ENCODE measurements at places on chromosomes 6 and 20. TPM values are rescaled to one million over a fixed set of nuclear protein-coding genes. Genes with fewer than 3 reads are reported as not detected.

The HLA-DQB1 gene
- total RNA-seq = 190 TPM

The PRRT1 gene
- total RNA-seq = 2.9 TPM

The SLC12A5 gene
- total RNA-seq = 2.1 TPM

The HSPA1L gene
- 4.2 TPM for total RNA-seq

The WFDC12 gene
- not detected for total RNA-seq

The OR2H2 gene
- total RNA-seq = not detected

The BICRAL gene
- total RNA-seq = 19.2 TPM

The SIM1 gene
- not detected for total RNA-seq

The ESR1 gene
- total RNA-seq = 0.50 TPM

The HLA-DOB gene
- 0.97 TPM for total RNA-seq

The RNF39 gene
- total RNA-seq = 1.4 TPM

DNA sequence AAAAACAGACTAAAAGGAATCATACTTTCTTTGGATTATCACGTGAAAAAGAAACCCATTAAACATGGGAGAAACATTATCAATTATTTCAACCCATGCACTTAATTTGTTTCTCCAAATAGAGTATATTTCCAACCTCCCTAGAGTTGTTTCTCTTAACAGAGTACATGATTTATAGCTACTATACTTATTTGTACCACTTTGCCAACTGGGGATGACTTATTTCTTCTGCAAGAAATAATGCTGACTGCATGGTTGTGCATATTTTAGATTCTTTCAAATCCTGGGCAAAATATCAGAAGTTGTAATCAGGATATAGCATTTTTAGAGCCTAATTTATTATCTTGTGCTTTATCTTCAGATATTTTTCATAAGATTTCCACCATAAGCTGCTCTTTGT, 629.1 kb upstream of the EYS start:
- H3K4me1 ChIP-seq = no peaks in the 10 kb centered on the region
- no peaks in the 10 kb centered on the region for H3K36me3 ChIP-seq

DNA sequence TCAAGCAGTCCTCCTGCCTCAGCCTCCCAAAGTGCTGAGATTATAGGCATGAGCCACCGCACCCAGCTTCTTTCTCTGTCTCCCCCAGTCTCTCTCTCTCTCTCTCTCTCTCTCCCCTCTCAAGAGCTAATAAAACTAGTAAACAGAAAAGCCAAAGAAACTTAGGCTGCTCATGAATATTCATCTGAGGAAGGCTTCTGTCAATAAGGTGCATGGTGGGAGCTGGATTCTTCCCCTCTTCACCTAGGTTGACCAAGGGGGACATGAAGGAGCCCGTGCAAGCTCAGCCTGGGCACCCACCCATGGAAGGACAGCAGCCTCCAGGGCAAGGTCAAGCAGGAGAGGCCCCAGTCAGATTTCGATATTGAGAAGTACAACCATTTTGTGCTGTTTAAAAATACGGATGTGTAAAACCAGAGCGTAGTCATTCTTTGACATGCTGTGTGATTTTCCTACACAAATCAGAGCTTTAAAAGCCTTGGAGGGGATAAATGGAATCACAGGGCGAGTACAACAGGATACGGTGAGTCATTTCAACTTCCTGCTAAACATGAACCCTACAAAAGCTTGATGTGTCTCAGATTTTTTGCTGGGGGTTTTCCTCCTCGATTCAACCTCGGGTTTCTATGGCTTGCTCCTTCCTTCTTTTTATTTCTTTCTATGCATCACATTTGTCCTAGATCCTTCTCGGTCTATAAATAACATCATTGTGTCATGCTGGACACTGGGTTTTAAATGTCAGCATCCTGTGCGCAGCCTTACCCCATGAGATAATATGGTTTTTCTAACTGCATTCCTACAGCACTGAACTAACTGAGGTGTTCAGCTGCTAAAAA, 368.9 kb upstream of the JARID2 start:
- no peaks in the 10 kb centered on the region for H3K27me3 ChIP-seq
- H3K36me3 ChIP-seq = no peaks in the 10 kb centered on the region
- no peak overlapping the region for H3K4me3 ChIP-seq
- H3K4me1 ChIP-seq = peaks cover 44% of the 10 kb centered on the region

GRCh38 chr6:57183336-57183735, 11.2 kb downstream of the BAG2 start:
- no peak overlapping the region for H3K27ac ChIP-seq
- H3K4me3 ChIP-seq = no peak overlapping the region
- no peaks in the 10 kb centered on the region for H3K27me3 ChIP-seq
- no peaks in the 10 kb centered on the region for H3K36me3 ChIP-seq
- H3K4me1 ChIP-seq = peaks cover 10% of the 10 kb centered on the region

DNA sequence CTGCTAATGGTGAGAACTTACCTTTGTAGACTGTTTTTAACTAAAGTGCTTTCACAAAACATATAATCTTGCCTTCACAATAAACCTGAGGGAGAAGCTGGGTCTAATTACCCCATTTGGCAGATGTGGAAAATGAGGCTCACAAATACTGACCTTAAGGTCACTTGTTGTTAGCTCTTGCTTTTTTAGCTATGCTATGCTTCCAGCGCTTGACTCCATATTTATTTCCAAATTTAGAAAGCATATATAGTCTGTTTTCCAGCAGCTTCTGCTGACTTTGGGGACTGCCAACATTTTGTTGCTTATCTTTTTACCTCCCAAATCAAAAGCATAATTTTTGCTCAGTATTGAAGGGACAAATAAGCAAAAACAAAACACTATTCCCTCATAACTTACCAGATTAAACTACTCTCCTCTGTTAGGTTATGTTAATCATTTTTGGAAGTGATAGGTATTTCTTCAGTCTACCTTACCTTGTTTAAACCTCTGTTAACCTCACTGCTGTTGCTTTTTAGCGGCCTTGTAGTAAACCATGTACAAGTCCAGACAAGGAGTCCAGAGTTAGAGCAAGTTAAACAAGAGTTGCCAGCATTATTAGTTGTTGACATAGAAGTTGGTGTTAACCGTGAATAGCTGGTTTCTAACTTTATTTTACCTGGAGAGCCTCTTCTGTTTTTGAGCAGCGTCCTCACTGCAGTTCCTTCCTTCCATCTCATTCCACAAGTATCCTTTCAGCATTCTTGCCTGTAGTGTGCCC, 4.9 kb upstream of the BTBD3 start:
- H3K4me1 ChIP-seq = peaks cover 1% of the 10 kb centered on the region
- no peaks in the 10 kb centered on the region for H3K36me3 ChIP-seq
- no peaks in the 10 kb centered on the region for H3K27me3 ChIP-seq

- no peak overlapping the region for H3K27ac ChIP-seq
- no peak for DNase-seq
- peaks cover 66% of the 10 kb centered on the region for H3K36me3 ChIP-seq
- H3K27me3 ChIP-seq = no peaks in the 10 kb centered on the region
- H3K4me1 ChIP-seq = peaks cover 63% of the 10 kb centered on the region
These were observed 13.8 kb downstream of the MRPL14 start for GRCh38 chr6:44113414-44113813.

DNA sequence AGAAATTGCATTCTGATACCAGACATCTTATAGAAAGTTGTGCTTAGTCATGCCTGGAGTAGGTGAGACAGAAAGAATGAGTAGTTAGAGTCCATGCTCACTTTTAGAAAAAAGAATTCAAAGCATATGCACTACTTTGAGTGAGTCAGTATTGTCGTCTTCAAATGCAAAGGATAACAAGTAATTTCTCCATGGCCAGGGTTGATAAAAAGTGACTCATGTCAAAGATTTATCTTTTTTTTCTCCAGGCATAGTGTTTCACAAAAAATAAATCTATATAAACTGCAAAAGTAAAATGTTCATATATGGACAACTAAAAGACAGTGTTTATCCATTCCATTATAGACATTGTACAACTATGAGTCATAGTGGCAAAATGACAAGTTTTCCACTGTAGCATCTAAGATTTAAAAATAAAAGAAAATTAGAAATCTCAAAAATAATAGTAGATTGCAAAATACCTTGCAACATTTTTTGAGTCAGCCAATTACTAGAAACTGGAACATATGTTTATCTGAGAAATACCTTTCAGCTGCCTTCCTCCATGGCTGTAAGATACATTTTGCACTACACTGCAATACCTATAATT, 329.6 kb downstream of the GRIK2 start:
- H3K4me1 ChIP-seq = peaks cover 8% of the 10 kb centered on the region
- no peak overlapping the region for H3K27ac ChIP-seq
- no peaks in the 10 kb centered on the region for H3K36me3 ChIP-seq
- H3K27me3 ChIP-seq = no peaks in the 10 kb centered on the region

GRCh38 chr6:169176361-169176991, 77.2 kb downstream of the THBS2 start:
- H3K4me1 ChIP-seq = peaks cover 21% of the 10 kb centered on the region
- DNase-seq = no peak
- no peak overlapping the region for H3K27ac ChIP-seq
- H3K36me3 ChIP-seq = peaks cover 17% of the 10 kb centered on the region
- H3K27me3 ChIP-seq = no peaks in the 10 kb centered on the region

DNA sequence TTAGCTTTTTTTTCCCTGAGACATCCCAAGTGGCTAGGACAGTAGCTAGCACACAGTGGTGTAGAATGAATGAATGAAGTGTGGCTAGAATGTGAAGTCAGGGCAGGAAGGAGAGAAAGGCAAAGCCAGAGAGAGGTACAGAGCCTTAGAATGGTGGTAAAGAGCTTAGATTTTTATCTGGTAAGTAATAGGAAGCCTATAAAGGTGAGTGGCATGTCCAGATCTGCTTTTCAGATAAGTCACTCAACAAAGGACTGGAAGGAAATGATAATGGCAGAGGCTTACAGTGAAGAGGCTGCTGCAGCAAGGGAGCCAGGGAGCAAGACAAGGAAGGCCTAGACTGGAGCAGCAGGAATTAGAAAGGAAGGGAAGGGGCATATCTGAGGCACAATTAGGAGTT, 96.0 kb upstream of the PRDM1 start:
- no peak overlapping the region for H3K4me3 ChIP-seq
- H3K4me1 ChIP-seq = no peaks in the 10 kb centered on the region
- no peak overlapping the region for H3K27ac ChIP-seq
- DNase-seq = no peak

- H3K4me1 ChIP-seq = no peaks in the 10 kb centered on the region
- no peak overlapping the region for H3K27ac ChIP-seq
- H3K36me3 ChIP-seq = no peaks in the 10 kb centered on the region
- DNase-seq = no peak
- no peak overlapping the region for H3K4me3 ChIP-seq
- H3K27me3 ChIP-seq = no peaks in the 10 kb centered on the region
These were observed 33.9 kb downstream of the ADTRP start for GRCh38 chr6:11744753-11745152.

GRCh38 chr20:10591946-10592521, 81.8 kb downstream of the JAG1 start:
- peaks cover 17% of the 10 kb centered on the region for H3K4me1 ChIP-seq
- no peaks in the 10 kb centered on the region for H3K27me3 ChIP-seq
- H3K27ac ChIP-seq = peak overlapping the region; percentile 50
- DNase-seq = no peak
- peaks cover 6% of the 10 kb centered on the region for H3K36me3 ChIP-seq

- no peak for DNase-seq
- no peak overlapping the region for H3K4me3 ChIP-seq
- H3K27ac ChIP-seq = no peak overlapping the region
- no peaks in the 10 kb centered on the region for H3K27me3 ChIP-seq
- no peaks in the 10 kb centered on the region for H3K4me1 ChIP-seq
These were observed 79.5 kb downstream of the FYN start for GRCh38 chr6:111793711-111794111.

DNA sequence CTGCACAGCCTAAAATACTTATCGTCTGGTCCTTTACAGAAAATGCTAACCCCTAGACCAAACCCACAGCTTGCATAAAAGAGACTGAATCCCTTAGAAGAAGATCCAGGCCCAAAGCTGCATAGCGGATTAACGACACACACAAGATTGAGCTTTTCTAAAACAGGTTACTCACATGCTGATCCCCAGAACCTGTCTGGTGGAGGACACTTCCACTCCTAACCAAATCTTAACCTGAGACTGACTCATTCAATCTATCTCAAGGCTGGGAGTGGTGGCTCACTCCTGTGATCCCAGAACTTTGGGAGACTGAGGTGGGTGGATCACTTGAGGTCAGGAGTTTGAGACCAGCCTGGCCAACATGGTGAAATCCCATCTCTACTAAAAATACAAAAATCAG, 2.8 kb upstream of the SLPI start:
- no peaks in the 10 kb centered on the region for H3K27me3 ChIP-seq
- no peak overlapping the region for H3K27ac ChIP-seq
- DNase-seq = no peak
- peaks cover 37% of the 10 kb centered on the region for H3K4me1 ChIP-seq

GRCh38 chr20:17066902-17067301, 159.9 kb upstream of the PCSK2 start:
- no peak overlapping the region for H3K4me3 ChIP-seq
- no peak overlapping the region for H3K27ac ChIP-seq
- no peak for DNase-seq
- no peaks in the 10 kb centered on the region for H3K4me1 ChIP-seq

DNA sequence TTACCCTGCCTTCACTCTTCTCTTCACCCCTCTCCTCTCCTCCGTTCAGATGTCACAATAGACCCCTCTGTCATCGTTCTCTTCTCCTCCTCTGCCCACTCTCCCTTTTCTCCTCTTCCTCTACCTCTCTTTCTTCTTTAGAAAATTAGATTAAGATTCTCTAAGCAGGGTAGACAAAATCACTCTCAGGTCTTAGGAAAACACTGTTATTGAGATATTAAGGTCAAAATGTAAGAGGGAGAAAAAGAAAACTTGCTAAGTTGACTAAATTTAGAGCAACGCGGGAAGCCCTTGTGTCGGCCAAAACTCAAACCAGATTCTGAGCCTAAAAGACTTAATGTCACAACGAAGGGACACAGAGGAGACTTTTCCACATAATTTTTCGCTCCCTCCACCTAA, 22.1 kb upstream of the ZNF184 start:
- no peaks in the 10 kb centered on the region for H3K27me3 ChIP-seq
- DNase-seq = no peak
- H3K36me3 ChIP-seq = peaks cover 15% of the 10 kb centered on the region
- H3K4me3 ChIP-seq = peak overlapping the region; percentile 86
- H3K27ac ChIP-seq = peak overlapping the region; percentile 89

DNA sequence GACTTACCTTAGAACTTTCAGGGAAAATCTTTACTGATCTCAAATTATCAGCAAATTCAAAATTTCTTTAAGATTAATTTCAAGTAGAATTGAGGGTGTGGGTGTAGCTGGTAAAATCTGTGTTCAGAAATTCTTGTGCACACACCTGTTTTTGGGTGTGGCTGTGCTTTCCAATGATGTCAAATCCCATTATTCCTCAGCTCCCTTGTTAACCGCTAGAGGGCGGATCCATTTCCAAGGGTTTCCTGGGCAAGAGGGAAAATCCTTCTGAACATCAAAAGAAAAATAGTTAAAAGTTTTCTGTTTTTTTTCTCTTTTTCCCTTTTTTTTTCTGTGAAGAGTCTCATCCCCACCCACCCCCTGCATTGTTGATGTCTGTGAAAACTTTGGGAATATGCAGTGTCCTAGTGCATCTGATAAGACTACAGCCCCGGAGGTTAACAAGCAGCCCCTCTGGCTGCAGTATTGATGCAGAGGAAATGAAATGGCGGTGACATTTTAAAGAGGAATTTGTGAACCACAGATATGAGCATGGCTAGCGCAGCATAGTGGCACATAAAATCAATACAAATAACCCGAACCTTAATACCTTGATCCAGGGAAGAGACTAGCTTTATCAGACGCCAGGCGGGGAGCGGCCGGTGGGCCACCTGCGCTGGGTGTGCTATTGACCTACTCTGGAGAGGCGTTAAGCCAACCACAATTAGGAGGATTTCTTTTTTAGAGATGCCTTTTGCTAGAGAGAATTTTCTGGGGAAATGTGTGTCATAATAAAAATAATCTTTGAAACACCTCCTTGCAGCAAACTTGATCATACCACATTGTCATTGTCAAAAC, 130.9 kb downstream of the FOXA2 start:
- H3K27me3 ChIP-seq = no peaks in the 10 kb centered on the region
- no peak for DNase-seq
